ENCODE measurements at places on chromosomes 6 and 20.

- DNase-seq: no peak
Observed at GRCh38 chr20:59019217-59019616, at the start of gene TUBB1. TSS of gene TUBB1 (plus strand) at chr20:59019429. CDS start at chr20:59019523, 94 bp downstream.

- DNase-seq: no peak
Observed at GRCh38 chr6:56650191-56650590, 7.5 kb upstream of the DST start.

- DNase-seq: no peak
Observed at GRCh38 chr6:24489470-24489869, at the start of gene GPLD1. TSS of gene GPLD1 (minus strand) at chr6:24489578. CDS start at chr6:24489511, 67 bp downstream.

DNA sequence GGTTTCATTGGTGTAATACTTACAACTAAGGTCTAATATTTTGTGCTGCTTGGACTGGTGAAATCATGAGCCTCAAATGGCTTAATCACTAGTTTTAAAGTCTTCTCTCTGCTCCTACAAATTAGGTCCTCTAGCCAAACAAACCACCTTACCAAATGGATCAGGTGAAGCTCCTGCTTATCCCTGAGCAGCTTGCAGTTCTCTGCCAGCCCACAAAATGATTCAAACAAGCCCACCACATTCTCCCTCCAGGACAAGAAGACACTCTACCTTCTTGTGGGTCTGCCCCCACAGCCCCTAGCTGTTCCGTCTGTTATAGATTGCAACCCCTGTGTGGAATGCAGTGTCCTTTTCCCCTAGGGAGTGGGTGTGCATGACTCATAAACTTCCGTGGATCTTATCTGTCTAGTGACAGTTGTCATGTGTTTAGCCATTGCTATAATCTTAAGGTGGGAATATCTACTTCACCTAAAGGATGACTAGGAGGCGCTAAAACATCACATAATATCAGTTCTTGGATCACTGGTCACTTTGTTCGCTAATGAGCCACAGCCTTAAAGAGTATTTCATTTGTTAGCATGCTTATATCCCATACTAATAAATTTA, 940.5 kb upstream of the MANEA start:
- DNase-seq: no peak

- no peak for DNase-seq
Observed at GRCh38 chr6:165059032-165059431, 250.4 kb downstream of the C6orf118 start.

DNA sequence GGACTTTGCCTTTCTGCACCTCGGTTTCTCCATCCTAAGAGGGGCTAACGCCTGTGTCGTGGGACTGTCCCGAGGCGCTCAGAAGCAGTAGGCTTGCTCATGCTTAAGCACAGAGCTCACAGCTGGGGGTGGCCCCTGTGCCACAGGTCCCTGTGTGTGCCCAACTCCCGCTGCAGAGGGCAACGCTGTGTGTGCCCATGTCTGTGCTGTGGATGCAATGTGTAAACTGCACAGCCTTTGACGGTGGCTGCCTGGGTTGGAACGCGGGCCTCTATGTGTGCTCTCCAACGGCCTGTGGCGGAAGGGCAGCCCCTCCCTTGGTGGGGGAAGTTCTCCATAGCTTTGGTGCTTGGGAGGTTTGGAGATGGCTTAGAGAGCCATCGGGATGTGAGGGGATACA, 10.7 kb upstream of the GATA5 start:
- DNase-seq: no peak

DNA sequence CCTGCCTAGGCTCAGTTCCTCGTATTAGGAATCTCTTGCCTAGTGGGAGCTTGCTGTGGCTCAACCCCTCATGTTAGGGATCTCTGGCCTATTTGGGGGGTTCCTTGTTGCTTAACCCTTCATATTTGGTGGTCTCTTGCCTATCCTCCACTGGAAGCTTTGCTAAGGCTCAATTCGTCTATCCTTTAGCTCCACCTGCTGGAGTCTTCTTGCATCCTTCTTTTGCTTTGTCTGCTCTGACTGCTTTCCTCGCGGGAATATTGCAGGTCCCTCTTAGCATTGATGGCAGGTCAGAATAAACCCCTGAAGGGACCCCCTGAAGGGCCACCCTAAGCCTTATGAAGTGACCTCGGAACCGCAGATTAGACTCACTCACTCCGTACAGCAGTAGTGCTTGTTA, 203.0 kb upstream of the TBX18 start:
- DNase-seq: no peak

- DNase-seq: peak; percentile 56
Observed at GRCh38 chr20:815914-816606, 17.5 kb upstream of the FAM110A start.

GRCh38 chr6:27161946-27162603, 85.4 kb upstream of the PRSS16 start:
- no peak for DNase-seq

- no peak for DNase-seq
Observed at GRCh38 chr20:58710481-58711265, 18.1 kb downstream of the NPEPL1 start.

GRCh38 chr6:75735491-75736186, 13.4 kb upstream of the MYO6 start:
- peak; percentile 21 for DNase-seq

- no peak for DNase-seq
Observed at GRCh38 chr6:90465686-90466085, 121.2 kb downstream of the MAP3K7 start.

DNA sequence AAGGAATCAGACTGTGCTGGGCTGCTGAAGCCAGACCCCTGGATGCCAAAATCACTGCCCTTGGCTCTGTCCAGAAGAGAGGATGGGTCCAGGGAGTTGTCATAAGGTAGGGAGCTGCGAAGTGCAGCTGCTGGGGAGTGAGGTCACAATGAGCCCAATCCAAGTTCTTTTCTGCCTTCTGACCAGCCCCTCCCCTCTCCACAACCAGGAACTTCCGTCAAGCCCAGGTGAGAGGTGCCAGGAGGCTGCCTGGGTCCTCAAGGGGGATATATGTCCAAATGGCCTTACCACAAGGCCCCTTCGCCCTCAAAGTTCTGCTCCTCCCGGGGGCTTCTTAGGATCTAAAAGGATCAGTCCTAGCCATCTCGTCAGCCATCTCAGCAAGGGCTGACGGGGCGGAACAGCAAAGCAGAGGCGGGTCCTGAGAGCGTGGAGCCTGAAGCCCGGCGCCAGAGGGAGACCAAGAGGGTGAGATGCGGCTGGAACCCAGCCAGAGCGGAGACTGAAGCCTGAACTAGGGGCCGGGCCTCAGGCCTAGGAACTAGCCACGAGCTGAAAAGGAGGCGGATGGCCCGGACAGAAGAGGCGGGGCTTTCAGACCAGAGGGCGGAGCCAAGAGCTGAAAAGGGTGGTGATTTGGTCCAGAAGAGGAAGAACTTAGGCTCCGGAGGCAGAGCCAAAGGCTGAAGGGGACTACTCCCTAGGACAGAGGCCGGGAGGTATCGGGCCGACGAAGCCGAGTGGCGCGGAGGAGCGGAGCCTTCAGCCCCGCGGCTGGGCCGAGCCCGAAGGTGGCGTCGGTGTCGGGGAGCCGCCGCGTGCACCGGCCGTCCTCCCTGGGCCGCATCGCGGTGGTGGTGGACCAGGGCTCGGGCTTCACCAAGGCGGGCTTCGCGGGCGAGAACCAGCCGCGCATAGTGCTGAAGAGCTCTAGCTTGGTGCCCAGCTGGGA, at the start of gene ACTL10:
ACTL10 (plus strand) TSS at position 651 of the 952 bp plus-strand sequence. CDS start 555 bp downstream, outside the sequence.
- peak; percentile 95 for DNase-seq

Data from GM19239 (cell line).